ENCODE measurements at places on chromosomes 13 and 19.

DNA sequence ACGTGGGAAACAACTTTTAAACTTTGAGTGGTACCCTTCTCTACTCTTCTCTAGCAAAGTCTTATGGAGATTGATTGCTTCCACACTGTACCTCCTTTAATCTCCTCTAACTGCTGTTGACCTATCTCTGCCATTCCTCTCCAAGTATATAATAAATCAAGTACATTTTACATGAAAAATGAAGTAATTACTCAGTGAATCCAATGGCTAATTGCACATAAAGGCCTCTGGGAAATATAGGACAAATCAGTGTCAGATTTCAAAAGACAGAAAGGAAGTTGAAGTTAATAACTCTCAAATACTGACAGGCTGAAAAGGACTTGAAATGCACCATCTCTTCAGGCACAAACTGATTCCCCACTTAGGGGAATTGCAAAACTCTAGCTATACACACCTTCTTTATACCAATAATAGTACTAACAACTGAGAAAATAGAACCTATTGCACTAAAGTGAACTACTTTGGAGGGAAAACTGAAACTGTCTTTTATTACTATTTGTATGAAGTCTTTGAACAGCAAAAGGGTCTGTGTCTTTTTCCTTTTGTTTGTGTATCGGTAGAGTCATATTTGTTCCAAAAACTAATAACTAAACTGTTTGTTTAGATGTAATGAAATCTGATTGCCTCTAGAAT, 701.1 kb downstream of the PCDH9 start:
- DNase-seq: no peak

GRCh38 chr19:44785993-44786392, 8.3 kb downstream of the CBLC start:
- no peak for DNase-seq

GRCh38 chr19:10654610-10655456, 687 bp downstream of the ILF3 start:
- DNase-seq: peak; percentile 78

DNA sequence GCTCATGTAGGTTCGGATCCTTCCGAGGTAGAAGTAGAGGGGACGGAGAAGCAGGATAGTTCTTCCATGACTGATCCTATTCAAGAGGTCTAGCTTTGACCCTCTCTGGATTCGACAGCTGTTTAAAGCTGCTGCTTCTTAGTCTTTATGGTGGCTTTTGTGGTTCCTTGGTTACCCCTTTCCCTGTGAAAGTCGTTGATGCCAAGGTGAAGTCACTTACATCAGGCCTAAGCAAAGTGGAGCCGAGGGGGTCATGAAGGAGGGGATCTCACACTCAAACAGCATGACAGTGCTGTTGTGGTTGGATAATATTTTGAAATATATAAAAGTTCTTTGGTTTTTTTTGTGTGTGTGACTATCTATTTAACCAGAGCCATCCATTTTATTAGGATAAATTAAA, 8.1 kb downstream of the CCDC70 start:
- no peak for DNase-seq

DNA sequence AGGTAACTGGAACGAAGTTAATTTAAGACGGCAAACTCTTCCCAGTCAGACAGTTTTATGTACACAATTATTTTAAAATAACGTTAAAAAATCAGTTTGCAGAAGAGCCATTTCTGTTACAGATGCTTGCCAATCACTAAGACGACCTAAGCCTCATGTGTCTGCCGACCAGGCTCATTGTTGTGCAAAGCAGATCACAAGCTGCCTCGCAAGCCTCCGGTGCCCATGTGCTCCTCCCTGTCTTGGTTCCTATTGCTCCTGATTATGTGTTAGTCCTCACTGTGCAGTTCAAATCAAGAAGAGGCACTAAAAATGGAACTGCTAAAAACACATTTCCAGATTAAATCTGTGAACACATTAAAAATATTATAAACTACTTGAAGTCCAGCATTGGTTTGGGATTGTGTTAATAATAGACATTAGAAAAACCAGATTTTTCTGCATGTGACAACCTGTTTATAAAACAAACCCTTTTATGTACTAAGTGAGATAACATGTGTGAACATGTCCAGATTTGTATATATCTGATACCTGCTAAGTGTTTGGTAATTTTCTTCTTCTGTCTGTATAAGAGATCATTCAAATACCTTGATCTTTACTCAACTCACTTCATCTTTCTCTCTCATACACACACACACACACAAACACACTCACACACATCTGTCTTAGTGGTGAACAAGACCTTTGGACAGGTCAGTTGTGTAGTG, 81.9 kb upstream of the SLC15A1 start:
- DNase-seq: no peak

- no peak for DNase-seq
Observed at GRCh38 chr19:38194061-38194701, 29.8 kb downstream of the DPF1 start.

DNA sequence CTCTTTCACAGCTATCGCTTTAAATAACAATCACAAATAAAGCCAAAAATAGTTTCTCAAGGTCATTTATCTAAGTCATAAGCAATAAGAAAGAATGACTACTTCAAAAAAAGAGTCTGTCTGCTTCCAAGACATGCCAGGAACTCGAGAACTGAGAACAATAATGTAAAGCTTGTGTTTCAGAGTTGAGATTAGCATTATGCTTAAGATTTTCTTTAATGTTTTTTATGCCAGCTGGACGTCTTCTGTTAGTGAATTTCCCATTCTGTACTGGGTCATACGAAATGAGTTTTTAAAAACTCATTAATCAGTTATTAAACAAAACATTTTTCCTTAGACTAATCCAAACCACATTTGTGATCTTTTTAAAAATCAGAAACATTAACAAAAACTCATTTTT, 3.2 kb upstream of the SPRYD7 start:
- no peak for DNase-seq

DNA sequence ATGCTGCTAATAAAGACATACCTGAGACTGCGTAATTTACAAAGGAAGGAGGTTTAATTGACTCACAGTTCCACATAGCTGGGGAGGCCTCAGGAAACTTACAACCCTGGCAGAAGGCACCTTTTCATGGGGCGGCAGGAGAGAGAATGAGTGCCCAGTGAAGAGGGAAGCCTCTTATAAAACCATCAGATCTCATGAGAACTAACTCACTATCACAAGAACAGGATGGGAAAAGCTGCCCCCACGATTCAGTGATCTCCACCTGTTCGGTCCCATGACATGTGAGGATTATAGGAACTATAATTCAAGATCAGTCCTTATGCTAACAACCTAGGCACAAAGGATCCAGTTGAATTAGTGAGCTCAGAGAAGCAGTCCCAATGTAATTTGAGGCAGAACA, 59.4 kb downstream of the GPC6 start:
- DNase-seq: no peak

DNA sequence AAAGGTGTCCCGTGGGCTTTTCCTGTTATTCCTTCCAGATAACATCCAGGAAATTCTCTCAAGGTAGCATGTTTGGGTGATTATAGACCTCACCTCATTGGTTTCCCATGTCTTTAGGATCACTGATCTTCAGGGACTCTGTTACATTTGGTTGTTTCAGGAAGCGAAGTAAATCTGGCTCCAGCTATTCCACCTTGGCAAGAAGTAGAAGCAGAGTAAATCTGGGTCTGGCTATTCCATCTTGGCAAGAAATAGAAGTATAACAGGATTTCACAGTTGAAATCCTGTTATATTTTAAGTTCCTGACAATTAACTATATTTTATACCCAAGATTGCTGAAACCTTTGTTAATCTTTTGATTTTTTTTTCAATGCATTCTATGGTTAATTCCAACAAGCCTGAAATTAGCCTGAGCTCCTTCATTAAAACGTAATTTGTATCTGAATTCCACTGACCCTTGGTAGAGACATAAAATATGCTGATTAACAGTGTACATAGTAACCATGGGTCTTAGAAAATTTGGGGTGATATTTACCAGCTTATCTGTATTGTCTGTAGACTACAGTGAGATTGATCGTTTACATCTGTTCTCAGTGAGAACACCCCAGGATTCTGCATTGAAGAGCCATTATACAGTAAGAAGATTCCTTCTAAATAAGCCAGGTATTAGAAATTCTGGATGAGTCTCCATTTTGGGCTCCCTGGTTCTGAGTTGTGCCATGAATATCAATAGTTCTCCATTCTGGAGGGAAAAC, 267.6 kb upstream of the SLITRK6 start:
- no peak for DNase-seq

- DNase-seq: peak; percentile 94
Observed at GRCh38 chr19:3725640-3726310, 17.6 kb downstream of the TJP3 start.

GRCh38 chr19:11242864-11243797, 3.7 kb downstream of the ANGPTL8 start:
- DNase-seq: peak; percentile 94

DNA sequence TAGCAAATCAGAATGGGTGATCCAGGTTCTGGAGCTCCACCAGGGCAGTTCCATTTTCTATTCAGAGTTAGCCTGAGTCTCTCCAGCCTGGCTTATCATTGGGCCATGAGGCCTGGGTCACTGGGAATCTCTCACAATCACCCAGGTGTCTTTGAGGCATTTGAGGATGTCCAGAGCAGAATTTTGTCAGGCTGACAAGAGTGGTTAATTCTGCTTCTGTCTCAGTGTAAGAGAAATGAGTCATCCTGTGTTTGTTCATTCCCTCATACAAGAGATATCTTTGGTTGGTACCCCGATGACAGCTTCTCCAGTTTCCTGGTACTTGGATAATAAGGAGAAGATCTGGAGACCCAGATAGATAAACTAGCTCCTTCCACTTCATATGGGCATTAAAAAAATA, 10.4 kb downstream of the ZNF93 start:
- DNase-seq: no peak

GRCh38 chr13:33919120-33919519, 101.2 kb downstream of the RFC3 start:
- DNase-seq: no peak

DNA sequence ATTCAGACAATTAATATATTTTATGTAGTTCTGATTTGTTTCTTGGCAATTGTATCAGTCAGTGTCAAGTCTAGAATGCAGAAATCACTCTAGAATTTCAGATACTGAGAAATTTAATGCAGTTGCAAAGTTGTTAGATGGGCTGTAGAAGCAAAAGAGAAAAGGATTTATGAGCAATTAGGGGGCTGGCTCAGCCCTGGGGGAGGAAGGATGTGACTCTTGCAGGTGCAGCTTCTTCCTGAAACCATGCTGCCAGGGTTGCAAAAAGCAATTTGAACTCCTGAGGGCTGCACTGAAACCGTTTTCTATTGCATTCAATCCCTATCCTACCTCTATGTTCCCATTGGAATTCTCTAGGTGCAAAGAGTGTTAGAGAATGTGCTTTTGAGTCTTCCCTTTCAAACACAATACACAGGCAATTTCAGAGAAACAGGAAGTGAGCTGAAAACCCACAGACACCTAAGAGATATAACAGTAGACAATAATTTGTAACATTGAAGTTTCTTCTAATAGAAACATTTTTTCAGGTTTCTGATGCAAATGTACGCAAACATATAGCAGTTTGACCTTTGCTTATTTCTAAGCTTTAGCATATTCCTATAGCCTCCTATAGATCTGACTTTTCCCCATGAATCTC, 814.7 kb upstream of the ATXN8OS start:
- DNase-seq: no peak

DNA sequence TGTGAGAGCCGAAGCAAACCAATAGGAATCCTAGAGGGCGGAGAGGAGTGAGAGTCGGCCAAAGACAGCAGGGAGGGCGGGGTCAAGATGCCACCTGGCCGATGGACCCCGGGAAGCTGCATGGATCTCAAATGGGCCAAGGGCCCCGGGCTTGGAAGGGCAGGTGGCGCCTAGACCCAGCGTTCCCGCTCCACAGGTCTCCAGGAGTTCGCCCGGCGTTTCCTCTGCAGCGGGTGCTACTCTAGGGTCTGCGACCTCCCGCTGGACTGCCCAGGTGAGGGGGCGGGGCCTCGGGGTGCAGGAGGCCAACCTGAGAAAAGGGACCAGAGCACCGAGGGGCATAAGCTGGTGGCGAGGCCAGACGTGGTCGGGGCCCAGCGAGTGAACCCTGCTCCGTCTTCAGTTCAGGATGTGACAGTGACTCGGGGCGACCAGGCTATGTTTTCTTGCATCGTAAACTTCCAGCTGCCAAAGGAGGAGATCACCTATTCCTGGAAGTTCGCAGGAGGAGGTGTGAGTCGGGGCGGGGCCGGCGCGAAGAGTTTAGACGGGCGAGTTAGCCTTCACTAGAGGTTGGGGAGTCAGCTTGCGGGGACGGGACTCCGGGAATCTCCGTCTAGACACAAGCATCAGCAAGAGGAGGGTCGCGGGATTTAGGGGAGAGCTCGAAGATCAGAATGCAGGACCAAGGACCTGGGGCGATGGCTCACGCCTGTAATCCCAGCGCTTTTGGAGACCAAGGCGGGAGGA, 9.9 kb downstream of the SPACA6 start:
- no peak for DNase-seq

- DNase-seq: no peak
Observed at GRCh38 chr13:26616126-26616525, 58.6 kb downstream of the WASF3 start.

- DNase-seq: no peak
Observed at GRCh38 chr13:73228546-73228945, 169.7 kb downstream of the KLF5 start.

DNA sequence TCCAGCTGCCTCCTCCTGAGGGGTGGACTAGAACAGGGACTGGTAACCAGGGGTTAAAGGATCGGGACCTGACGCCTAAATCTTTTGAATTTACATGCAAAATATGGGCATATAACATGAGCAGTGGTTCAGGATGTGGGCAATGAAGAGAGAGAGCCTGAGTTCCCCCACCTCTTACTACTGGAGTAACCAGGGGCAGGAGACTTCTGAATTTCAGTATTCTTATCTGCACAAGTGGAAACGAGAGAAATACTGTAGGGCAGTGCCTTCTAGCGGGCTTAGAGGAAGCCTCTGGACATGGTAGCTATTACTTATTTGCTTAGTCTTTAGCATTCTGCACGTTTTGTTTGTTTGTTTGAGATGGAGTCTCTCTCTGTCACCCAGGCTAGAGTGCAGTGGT, 26.3 kb downstream of the BCAT2 start:
- DNase-seq: no peak

DNA sequence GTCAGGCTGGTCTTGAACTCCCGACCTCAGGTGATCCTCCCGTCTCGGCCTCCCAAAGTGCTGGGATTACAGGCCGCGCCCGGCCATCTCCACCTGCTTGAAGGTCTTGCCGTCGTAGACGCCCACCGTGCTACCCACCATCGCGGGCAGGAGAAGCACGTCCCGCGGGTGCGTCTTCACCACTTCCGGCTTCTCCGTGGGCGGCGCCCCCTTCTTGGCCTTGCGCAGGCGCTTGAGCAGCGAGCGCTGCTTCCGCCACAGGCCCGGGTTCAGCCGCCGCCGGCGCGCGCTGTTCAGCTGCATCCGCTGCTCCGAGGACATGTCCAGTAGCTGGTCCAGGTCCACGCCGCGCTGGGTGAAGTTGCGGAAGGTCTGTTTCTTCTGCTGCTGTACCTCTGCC, 21.6 kb downstream of the EFNA2 start:
- DNase-seq: no peak
